Activated CD8-positive, alpha-beta memory T cell treated with anti-CD3 and anti-CD28 coated beads, Interleukin-2, amount 10 ng/mL, durations not matched to agents 7 days and 5 days (primary cell): ENCODE measurements at places on chromosomes 16 and 17.

- DNase-seq = no peak
These were observed 9.7 kb downstream of the HNF1B start for GRCh38 chr17:37735165-37735564.

DNA sequence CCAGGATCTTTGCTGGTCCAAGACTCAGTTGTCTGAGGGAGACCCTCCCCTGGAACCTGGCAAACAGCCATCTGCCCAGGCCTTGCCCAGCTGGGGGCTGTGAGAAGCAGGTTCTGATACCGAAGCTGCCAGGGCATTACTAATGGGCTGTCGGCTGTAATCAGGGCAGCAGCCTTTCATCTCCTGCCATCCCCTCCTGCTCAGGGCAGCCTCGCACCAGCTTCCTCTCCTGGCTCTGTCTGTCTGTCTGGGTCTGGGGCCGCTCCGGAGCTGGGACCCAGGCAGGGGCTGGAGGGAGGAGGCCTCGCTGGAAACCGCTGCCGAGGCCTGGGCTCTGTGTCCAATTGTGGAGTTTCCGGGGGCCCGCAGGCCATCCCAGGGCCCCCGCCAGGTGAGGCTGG, 21.6 kb upstream of the BRD7 start:
- no peak for DNase-seq

GRCh38 chr17:59504821-59505220, 60.6 kb upstream of the DHX40 start:
- DNase-seq = no peak

- no peak for DNase-seq
These were observed 4.3 kb upstream of the CCDC154 start for GRCh38 chr16:1448536-1449116.

DNA sequence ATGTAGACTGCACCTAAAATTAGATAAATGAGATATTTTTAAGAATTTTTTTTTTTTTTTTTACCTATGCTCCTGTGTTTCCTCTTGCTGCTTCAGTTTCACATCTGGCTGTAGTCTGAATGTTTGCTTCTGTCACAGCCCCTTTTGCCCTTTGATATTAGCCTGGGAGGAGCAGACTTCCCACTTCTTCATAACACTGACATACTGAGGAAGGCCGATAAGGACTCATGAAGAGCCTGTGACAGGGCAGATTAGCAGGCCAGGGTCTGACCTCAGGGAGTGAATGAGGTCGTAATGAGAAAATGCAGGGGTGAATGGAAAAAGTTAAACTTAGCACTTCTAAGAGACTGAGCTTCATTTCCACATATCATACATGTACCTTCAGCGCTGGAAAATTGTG, at the start of gene SLFN14:
TSS of gene SLFN14 (minus strand) at position 117 of the 400 bp plus-strand sequence. CDS start 2,757 bp downstream, outside the sequence.
- no peak for DNase-seq
